ENCODE measurements at places on chromosomes 13 and 19.

GRCh38 chr19:41541990-41542584 lies 33.9 kb upstream of the CEACAM21 start:
- DNase-seq, result no peak

- DNase-seq, result no peak
Measured at GRCh38 chr13:113458253-113459065, 5.2 kb upstream of the ADPRHL1 start.

DNA sequence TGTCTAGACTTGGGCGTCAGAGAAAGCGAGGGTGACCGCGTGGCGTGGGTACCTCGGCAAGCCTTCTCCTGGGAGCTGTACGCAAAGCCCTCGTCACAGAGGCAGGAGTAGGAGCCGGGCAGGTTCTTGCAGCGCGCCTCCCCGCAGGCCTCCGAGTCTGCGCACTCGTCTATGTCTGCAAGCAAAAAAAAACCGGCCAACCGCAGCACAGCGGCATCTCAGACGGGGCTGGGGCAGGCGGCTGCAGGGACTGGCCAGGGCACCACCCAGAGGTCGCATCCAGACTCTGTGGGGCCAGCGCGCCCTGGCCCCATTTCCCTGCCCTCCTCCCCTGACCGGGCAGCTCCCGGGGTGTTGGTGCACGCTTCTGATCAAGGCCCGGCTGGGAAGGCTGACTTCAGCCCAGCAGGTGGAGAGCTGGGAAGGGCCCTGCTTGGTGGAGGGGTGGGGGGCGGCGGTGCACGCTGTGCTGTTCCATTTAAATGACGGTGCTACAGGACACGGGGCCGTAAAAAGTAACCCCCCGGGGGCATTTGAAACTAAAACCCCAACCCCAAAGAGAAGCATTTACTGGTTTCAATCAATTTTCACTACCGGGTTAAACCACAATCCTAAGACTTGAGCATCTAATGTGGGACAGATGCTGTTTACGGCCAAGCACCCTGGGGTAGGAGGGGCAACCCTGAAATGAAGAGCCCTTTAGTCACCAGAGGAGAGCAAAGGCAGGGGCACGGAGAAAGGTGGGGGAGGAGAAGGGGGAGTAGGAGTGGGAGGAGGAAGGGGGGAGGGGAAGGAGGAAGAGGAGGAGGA lies 28.2 kb downstream of the GAS6 start:
- DNase-seq, result no peak

DNA sequence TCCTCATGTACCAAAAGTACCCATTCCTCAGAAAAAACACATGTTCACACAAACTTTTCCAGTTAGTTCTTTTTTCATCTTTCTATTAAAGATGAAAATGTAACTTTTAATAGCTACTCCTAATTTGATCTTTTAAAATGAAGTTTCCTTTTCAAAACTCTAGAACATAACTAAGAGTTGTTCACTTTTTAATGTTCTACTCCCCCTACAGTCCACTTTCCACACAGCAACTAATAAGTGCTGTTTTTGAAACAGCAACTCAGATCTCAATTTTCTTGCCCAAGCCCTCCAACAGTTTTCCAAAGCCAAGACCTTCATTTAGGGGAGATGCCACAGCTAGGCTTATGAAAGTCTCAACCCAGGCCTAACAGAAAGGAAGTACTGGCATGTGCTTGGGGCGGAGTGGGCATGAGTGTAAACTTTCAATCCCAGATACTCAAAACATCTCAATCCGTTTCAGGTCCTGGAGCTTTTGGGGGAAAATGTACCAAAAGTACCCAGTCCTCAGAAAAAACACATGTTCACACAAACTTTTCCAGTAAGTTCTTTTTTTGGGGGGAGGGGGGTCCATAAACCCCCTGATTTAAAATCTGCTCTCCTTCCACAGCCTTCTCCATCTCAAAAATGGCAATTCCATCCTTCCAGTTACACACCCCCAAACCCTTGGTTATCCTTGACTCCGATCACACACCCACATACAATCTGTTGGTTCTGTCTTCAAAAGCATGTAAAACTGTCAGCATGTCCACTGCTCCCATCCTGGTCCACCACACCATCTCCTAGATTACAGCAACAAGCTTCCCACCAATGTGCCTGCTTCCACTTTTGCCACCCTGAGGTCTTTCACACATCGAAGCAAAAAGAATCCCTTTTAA lies 2.0 kb downstream of the FBL start:
- DNase-seq, result no peak

DNA sequence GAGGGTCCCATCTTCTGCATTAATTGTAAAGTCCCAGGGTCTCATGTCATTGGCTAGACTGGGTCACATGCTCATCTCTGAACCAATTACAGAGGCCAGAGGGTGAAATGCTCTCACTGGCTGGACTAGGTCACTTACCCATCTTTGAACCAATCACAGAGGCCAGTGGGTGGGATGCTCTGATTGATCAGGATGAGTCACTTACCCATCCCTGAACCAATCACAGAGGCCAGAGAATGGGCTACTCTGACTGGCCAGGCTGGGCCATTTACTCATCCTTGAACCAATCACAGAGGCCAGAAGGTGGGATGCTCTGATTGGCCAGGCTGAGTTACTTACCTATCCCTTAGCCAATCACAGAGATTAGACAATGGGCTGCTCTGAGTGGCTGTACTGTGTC lies 5.3 kb downstream of the MISP start:
- no peak for DNase-seq

DNA sequence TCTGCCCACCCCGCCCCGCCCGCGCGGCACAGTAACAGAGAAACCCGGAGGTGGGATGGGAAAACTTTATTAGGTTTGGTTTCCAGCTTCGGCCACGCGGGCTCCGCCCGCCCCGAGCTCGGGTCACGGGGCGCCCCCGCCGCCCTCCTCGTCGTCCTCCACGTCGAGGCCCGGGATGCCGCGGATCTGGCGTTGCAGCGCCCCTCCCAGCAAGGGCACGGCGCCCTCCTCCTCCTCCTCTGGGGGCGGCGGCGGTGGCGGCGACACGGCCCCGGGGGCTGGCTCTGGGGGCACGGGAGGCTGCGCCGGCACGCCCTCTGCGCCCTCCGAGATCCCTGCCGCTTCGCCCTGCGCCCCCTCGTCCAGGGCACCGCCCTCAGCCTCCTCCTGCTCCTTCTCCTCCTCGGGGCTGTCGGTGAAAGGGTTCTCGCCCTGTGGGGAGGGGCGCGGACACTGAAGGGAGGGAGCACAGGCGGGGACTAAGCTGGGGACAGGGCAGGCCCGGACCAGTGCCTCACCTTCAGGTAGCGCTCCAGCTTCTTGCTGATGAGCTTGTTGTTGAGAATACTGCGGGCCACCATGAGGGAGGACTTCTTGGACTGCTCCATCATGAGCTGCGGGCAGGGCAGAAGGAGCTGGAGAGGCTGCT lies 536 bp upstream of the AKAP8 start:
- DNase-seq, result no peak

DNA sequence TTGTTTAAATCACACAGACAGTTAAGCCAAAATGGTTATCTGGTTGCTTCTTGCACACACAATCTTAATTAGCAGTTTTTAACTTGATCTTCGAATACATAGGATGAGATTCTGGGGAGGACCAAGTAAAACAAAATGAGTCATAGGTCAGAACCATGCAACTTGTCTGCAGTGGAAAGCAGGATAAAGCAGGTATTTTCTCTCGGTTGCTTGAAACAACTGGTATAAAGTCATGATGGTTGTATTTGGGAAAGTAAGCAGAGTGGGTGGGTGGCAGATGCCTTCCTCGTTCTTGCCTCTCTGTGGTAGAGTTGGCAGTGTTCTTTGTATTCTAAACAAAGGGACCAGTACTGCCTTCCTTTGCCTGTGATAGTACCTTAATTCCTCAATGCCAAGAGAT lies 167.0 kb downstream of the COG6 start:
- DNase-seq, result no peak

GRCh38 chr13:22800526-22801401 lies 380.0 kb upstream of the SGCG start:
- DNase-seq, result no peak

DNA sequence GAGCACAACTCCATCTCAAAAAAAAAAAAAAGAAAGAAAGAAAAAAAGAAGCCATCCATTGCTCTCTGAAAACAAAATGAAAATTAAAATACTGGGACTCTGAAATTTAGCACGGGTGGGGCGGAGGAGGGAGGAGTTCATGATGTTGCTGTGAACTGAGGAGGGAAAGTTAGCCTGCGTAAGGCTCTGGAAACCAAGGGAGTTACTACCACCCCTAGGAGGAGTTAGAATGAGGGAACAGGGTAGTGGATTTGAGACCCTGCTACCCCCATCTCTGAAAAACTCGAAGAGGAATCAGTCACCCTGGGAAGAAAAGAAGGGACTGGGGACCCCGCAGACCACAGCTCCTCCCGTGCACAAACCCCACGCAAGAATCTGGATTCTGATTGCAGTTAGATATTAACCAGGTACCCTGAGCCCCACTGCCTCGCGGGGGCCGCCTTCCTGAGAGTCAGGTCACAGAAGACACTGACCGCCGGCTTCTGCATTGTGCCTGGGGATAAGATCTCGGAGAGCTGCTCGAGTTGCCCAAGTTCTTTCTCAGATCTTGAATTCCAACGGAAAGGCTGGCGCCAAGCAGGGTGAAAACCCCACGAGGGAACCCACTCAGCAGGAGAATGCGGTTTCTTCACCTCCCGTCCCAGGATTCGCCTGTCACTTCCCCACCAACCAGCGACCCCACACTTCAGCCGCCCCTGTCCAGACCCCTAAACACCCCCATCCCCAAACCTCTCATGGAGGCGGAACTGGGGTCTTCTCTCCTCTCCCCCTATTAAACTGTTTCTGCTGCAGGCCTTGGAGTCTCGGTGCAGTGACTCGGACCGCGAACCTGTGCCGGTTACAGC lies 870 bp downstream of the ZNF442 start:
- peak; percentile 11 for DNase-seq

DNA sequence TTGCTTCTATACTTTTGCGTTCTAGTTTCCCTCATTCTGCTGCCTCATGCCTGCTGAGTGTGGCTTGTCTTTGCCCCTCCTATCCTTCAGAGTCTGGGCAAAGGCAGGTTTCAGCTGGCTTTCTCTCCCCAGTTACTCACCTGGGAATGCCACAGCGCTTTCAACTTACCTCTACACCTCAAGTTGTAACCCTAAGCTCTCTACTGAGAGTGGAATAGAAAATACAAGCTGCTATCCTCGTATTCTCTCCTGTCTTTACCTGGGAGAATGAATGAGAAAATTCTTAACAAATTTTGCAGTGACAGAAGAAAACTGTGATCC lies 316.3 kb upstream of the KLF12 start:
- no peak for DNase-seq

DNA sequence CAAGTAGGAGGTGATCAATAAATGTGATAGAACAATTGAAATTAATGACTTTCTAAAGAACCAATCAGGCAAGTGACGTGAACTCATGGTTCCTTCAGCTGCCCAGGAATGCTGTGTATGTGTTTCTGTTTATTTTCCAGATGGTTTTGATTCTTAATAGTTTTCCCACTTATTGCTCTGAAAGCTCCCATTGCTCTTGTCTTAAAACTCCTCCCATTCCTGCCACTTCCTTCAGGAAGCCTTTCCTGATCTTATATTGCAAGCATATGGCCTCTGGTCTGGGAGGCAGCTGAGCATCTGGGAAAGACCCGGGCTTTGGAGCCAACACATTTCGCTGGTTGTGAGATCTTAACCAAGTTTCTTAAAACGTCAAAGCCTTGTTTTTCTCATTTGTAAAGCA lies 17.1 kb upstream of the LATS2 start:
- no peak for DNase-seq
